ENCODE measurements at places on chromosomes 7 and 10.

DNA sequence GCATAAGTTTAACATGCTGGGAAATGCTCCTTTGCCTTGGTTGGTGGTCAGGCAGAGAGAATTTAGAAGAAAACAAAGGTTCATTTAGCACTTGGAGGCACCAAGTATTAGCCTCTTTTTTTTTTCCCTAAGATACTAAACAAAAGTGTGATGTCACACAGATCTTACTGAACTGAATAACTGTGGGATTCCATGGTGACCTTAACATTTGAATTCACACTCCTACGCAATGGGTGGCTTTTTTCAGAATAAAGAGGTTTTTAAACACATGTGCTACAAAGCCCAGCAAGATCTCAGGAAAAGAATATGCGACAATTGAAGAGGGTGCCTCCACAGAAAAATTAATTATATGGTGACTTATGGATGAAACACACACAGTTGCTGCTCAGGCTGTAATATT, 133.4 kb upstream of the ABCB5 start:
- no peak for DNase-seq

DNA sequence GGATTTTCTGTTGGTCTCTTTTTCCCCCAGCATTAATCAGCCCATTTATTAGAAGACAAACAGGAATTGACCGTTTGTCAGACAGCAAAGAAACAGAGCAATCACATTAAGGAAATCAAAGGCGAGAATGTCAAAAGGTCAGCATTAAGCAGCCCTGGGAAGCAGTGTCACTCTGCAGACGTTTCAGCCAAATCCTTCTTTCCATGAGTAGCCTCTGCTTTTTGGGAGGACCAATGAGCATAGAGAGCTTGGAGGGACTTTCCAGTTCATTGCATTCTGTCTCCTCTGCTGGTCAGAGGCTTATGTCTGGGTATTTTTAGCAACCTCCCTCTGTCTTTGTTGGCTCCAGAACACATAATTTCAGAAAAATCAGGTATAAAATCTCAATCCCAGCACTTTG, 481.4 kb downstream of the GALNT17 start:
- DNase-seq: no peak

DNA sequence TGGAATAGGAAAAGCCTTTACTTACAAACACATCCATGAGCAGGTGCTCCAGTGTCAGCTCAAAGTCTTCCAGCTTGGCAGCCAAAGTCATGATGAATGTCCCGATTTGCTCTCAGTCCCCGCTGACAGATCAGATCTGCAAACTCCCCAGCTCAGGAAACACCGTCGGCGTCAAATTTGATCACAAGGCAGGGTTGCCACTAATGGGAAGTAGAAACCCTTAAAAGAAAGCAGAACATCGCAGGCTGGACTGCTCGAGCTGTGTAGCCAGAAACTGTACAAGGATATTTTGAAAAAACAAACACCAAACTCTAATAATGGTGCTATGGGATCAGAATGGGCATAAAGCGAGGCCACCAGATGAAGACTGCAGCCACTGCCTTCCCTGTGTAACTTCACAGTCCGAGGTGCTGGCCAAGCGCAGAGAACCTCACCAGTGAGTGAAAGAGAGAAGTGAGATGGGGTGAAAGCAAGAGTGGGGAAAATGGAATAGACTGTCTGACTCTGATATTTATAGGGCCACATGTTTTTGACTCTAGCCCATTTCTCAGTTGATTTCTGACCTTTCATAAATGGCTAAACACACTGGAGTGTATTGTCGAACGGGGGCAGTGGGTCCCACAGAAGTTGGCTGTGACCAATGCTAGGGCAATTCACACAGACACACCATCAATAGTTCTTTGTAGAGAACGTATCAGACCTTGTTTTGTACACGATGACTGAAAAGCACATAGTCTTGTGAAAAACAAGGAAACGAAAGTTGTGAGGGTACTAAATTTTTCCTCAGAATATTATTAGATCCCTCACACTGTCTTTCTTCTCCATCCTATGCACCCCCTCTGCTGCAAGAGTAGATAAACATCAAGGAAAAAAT, 306.2 kb downstream of the FRMD4A start:
- no peak for DNase-seq

GRCh38 chr10:54133203-54133602, 667.8 kb downstream of the PCDH15 start:
- DNase-seq: no peak

- DNase-seq: no peak
Observed at GRCh38 chr10:130495891-130496636, 359.9 kb downstream of the GLRX3 start.
